CD4-positive, alpha-beta T cell treated with Interleukin-4 for 1 hour (primary cell): ENCODE measurements at places on chromosomes 11 and 22.

DNA sequence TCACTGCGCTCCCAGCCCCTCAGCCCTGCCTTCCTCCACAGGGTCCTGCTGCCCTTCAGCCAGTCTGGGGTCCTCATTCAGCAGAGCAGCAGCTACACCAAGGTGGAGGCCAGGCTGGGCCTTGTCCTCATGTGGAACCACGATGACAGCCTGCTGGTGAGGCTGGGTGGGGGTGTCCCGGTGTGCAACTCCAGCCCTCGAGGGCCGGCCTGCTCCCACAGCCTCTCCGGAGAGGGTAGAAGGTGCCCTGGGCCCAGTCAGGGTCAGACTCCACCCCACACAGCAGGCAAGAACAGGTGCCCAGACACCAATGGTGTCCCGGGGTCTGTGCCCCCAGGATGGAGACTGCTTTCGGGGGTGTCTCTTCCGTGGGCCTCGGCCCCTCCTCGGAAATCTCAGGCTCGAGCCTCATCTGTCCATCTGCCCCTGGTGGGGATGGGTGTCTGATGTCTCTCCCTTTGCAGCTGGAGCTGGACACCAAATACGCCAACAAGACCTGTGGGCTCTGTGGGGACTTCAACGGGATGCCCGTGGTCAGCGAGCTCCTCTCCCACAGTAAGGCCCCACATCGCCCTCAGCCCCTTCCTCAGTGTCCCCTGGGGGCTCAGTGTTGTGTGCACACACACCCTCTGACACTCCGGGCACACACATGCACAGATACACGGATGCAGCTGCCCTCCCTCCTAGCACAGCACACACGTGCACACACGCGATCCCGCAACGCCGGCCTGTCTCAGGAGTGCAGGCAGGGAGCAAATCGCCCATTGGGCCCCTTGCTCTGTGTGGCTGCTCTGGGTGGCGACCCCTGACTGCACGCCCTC lies 4.9 kb downstream of the MUC5AC start:
- DNase-seq: no peak

GRCh38 chr11:34380696-34381095 lies 22.9 kb upstream of the ABTB2 start:
- DNase-seq: no peak

DNA sequence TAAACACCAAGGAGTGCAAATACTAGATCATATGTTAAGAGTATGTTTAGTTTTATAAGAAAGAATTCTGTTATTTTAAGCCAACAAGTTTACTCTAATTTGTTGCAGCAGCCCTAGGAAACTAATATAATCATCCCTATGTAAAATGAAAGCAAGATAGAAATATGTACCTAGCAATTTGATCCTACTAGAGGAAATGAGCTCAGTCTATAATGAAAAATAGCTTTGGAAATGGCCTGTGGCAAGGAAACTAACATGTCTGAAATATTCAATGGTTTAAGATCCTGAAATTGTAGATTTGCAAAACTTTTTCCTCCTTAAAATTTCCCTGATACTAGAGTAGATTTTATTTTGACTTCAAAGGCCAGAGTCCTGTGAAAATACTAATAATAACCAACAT lies 112.7 kb upstream of the SLC5A12 start:
- no peak for DNase-seq

GRCh38 chr11:12103411-12104225 lies 6.8 kb upstream of the MICAL2 start:
- DNase-seq: no peak

DNA sequence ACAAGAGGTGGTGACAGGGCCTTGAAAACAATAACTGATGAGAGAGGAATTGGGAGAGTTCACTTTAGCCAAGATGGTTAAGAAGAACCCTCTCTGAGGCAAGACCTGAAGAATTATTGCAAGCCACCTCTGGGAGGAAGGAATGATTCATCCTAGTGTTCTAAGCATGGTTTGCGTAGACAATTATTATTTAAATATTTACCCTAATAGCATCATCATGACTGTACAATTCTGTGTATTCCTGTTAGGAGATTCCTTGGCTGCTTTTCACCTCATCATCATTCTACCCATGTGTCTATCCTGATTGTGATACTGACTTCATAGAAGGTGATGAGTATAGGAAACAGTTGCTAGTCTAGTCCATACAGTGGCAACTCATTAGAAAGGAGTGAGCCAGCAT lies 264.4 kb downstream of the DDX10 start:
- DNase-seq: no peak

DNA sequence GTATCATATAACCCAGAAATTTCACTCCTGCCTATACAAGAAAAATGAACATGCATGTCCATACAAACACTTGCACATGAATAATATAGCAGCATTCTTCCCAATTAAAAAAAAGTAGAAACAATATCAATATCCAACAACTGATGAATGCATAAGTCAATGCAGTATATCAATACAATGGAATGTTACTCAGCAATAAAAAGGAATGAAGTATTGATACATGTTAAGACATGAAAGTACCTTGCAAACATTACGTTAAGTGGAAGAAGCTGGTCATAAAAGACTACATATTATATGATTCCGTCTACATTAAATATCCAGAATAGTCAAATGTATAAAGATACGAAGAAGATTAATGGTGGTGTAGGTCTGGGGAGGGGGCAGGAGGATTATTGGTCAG lies 73.9 kb upstream of the DRD2 start:
- DNase-seq: no peak

- DNase-seq: peak; percentile 78
Observed at GRCh38 chr11:117807482-117808327, 10.7 kb upstream of the DSCAML1 start.

GRCh38 chr11:63766531-63767235 lies 1.9 kb downstream of the ZFTA start:
- DNase-seq: no peak

GRCh38 chr22:19805821-19806212 lies 45.2 kb downstream of the TBX1 start:
- DNase-seq: no peak

- DNase-seq: no peak
Observed at GRCh38 chr22:44683237-44683636, 18.8 kb upstream of the PRR5 start.

- DNase-seq: no peak
Observed at GRCh38 chr11:32426819-32427615, 8.3 kb downstream of the WT1 start.

DNA sequence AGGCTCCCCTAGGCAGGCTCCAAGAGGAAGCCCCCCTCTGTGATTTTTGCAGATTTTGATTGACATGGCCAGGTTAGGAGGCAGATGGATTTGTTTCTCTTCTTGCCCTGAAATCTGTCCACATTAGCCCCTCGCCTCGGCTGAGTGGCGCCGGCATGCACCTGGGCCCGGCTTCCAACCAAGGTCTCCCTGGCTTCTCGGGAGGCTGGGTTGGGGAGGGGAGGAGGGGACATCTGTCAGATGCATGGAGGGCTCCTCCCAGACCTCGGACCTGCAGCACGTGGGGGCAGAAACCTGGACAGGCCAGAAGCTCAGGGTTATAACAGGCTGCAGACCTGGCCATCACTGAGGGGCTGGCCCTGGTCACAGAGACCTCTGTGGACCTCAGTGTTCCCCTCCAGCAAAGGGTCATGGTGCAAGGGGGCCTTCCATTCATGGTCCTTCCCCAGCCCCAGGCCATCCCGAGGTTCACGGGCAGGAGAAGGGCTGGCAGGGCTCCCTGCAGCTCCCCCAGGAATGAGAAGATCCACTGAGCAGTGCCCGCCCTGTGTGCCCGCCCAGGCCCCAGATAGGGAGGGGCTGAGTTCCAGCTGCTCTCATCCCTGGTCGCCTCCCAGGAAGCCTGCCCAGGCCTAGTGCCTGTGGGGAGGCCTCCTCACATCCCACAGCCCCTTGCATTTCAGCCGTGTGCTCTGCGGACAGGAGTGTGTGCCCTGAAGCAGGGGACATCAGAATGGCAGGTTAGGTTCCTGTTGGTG lies 747.8 kb downstream of the BRD1 start:
- DNase-seq: no peak

GRCh38 chr11:23543651-23544222 lies 683.5 kb upstream of the CCDC179 start:
- no peak for DNase-seq

DNA sequence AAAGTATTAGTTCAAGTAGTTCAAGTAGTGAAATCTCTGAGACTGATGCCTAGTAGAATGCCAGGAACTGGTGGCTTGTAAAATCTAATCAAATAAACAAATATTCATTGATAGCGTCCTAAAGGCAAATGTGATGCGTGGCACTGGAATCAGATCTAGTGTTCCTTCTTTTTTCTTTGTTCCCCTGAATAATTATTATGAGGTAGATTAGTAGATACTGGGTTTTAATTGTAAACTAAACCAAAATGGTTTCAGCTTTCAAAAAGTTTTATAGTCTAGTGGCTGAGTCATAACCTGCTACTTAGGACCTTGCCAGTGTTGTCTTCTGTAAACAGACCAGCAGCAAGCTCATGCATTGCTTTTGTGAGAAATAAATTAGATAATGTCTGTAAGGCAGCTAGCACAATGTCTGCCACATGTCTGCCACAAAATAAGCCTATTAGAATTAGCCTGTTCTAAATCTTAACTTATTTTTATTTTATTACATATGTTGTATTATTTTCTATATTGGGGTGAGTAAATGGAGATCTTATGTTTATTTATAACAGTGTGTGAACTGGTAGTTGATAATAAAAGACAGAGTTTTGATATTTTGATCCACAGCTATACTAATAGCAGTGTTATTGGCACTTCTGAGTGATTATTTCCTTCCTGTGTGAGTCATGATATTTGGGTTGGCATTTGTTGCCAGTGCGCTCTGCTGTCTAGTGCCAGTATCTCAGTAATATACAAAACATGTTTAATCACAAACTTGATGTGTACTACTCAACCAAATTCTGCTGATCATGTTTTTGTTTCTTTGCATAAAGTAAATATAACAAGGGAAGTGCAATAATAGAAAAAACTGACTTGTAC lies 135.7 kb downstream of the TMEM135 start:
- DNase-seq: peak; percentile 6

- DNase-seq: no peak
Observed at GRCh38 chr22:29629903-29630516, 26.6 kb downstream of the NF2 start.

GRCh38 chr11:14541192-14541947 lies 21.2 kb upstream of the PSMA1 start:
- DNase-seq: no peak

- no peak for DNase-seq
Observed at GRCh38 chr11:131644204-131644795, 273.9 kb downstream of the NTM start.

GRCh38 chr11:70233511-70233934 lies 30.4 kb downstream of the FADD start:
- DNase-seq: no peak

DNA sequence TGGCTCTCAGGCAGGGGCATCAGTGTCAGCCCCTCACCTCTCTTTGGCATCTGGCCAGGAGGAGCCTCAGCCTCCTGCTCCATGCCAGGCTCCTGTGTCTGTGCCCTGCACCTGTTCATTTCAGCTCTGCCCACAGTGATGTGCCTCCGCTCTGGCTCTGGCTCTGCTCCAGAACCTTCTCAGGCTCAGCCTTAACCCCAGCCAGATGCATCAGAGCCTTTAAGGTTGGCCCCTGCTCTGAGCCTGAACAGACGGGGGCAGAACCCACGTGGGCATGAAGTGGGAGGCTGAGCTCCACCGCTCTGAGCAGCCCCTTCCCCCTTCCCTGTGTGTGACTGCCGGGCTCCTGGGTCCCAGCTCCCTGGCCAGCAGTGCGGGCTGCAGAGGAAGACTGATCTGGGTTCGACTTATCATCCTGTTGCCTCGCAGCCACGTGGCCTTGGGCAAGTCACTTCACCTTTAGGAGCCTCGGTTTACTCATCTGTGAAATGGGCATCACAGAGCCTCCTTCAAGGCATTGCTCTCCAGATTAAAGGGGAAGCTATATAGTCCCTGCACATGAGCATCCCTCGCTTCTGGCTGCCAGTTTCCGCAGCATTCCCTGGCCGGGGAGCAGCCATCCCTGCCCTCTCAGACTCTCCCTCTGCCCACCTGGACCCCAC lies 44.7 kb upstream of the RTL6 start:
- DNase-seq: no peak

GRCh38 chr11:87215236-87215635 lies 177.5 kb downstream of the TMEM135 start:
- no peak for DNase-seq

DNA sequence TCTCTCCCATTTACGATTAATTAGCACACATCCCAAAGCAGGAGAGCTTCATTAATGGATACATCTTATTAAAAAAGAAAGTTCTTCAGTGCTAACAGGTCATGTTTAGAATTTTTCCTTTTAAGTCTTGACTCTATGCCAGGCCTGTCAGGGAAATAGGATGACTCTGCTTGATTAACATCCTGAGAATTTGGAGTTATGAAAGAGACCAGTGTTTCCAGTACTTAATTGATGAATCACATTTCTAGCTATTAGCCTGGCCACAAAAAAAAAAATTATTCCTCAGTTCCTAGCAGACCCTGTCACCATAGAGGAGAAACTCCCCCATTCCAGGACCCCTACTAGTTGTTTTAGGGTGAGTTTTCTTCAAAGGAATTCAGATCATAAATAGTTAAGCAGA lies 23.6 kb upstream of the ME3 start:
- no peak for DNase-seq

DNA sequence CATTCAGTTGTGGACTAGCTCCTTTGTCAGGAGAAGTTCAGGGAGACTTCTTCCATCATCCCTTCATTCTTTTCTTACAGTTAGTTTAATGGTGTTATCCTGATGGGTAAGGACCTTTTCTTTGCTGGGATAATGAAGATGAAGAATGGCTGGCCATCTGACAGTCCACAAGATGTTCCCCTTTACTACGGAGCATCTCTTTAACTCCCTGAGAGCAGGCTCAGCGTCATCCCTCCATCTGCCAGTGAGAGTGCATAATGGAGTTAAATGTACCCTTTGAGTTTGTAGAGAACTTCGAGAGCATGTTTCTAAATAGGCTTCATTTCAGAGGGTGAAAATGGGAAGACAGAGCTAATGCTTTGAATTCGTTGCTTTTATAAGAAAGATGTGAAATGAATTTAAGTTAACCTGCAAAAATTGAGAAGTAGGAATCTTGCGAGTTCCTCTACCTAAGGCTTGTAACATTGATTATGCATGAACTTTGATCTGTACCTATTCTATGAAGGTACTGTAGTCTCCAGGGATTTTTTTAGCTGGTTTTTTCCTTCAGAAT lies 1.7 kb downstream of the EP300 start:
- DNase-seq: no peak

DNA sequence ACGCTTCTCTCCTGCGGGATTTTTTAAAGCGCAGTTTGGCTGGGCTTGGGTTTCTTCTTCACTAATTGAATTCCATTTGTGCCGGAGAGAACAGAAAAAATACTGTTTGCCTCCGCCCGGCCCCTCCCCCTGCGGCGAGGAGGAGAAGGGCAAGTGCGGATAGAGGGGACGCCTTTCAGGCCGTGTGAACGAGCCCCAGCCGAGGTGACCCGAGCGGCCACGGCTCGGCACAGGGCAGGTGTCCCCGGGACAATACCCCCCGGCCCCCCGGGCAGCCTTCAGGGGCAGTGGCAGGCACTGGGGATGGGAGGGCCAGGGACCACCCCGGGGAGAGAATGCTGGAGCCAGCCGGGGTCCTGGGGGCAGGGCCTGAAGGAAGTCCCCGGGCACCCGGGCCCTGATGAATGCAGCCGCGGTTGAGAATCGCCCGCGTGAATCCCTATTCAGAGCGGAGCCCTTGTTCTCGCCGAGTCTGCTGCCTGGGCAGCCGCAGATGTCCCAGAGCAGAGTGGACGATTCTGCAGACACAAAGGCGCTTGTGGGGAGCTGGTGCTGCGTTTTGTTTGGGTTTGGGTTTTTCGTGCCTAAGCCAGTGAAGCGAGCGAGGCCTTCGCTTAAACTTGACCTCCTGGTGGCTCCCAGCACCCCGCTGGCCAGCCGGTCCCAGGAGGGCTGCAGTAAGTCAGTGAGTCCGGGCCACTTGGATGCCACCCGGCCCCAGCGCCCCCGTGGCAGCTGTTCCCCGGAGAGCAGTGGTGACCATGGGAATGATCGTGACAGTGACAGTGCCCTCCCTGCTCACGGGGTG lies 96.0 kb downstream of the WNT7B start:
- DNase-seq: no peak
